ENCODE measurements at places on chromosomes 12 and 14.

DNA sequence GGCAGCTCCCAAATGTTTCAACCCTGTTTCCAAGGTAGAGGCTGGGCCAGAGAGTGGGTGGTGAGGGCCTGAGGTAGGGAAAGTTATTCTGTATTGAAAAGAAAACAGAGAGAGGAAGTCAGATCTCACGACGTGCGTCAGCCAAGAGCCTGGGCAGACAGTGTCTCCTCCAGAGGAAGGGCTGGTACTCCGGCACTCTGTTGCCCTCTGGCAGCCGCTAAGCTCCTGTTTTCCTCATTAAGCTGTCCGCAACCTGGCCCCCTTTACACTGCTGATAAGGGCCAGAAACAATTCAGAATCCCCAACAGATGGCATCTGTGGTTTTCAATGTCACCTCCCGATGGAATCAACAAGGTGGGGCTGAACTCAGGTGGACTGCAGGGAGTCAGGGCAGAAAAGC lies 26.0 kb upstream of the LTBP2 start:
- peak; percentile 48 for DNase-seq

DNA sequence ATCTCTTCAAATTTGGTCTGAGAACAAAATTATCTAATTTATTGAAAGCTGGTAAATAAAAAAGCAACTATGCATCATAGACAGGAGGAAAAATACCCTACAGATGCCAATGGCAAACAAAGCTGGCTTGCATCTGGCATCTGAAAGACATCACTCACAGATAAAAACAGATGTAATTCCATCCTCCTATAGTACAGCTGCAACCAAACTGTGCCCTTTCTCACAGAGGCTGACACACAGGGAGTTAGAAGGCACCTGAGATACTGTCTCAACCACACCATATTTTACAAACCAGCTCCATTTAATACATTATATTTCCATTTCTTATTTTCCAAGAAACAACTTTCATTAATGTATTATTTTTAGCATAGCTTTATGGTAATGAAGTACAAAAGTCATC lies 39.4 kb downstream of the DUSP16 start:
- DNase-seq = no peak

GRCh38 chr12:2292560-2292959 lies 239.8 kb downstream of the CACNA1C start:
- no peak for DNase-seq

DNA sequence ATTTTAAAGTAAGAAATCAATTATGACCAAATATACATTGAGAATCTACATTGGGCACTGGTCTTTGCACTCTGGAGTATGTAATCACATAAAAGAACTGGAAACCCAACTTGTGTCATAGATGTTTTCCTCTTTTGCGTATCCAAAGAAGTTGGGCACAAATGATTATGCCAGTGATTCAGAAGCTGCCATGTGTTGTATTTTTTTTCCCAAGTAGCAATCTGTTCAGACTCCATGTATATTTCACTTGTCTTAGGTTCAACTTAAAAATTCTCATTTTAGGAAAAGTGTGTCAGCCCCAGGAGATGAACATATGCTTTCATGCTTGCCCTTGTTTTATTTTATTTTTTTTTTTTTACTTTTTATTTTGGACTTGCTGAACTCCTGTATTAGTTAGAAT lies 441.5 kb downstream of the PDZRN4 start:
- no peak for DNase-seq

- DNase-seq = no peak
Observed at GRCh38 chr14:65993103-65993502, 493.1 kb upstream of the CCDC196 start.

- no peak for DNase-seq
Observed at GRCh38 chr14:84401631-84402030, 1128.3 kb upstream of the FLRT2 start.

GRCh38 chr12:121287267-121287954 lies 9.1 kb downstream of the CAMKK2 start:
- DNase-seq = no peak

DNA sequence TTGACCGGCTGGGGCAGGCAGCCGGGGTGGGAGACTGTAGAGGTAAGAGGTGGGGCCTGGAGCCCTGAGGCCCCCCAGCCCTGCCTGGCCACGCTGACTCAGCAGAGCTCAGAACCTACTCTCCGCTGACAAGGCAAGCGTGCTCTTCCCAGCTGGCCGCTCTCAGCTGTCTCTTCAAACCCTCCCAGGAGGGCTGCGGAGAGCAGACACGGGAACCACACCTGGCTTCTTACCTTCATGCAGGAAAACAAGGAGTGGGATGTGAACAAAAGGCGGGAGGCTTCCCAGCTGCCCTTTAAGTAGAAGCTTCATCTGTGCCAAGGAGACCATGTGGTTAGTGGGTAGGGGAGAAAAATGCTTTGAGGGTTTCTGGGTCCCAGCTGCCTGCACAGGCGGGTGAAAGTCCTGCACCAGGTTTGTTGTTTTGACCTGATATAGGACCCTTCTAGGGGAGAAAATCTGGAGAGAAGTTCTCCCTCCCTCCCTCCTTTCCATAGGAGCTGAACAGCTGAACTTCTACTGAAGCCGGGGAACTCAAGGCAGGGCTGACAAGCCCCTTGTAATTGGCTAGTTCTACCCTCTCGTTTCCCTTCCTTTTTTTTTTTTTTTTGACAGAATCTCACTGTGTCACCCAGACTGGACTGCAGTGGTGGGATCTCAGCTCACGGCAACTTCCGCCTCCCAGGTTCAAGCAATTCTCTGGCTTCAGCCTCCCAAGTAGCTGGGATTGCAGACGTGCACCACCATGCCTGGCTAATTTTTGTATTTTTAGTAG lies 12.8 kb upstream of the TESC start:
- peak; percentile 45 for DNase-seq

GRCh38 chr14:54891471-54892245 lies 11.0 kb downstream of the GCH1 start:
- no peak for DNase-seq

GRCh38 chr12:99436584-99436983 lies 211.0 kb upstream of the GARIN6 start:
- no peak for DNase-seq

DNA sequence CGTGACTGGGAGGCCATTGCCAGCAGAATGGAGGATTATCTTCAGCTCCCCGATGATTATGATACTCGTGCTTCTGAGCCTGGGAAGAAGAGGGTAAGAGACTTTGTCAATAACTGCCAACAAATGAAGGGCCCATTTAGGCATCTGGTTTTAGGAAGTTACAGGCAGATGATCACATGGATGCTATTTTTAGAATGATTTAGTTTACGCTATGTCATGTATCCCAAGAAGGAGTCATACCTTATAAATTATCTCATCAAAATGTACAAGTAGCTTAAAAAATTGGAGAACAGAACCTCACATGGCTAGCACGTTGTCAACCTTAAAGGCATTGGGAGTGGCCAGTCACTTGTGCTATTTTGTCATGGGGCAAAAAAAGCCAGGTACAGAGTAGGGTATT lies 46.7 kb downstream of the PROX2 start:
- no peak for DNase-seq

- DNase-seq = no peak
Observed at GRCh38 chr12:65916991-65917695, 92.9 kb downstream of the HMGA2 start.

- DNase-seq = no peak
Observed at GRCh38 chr12:78490861-78491260, 373.7 kb upstream of the SYT1 start.

DNA sequence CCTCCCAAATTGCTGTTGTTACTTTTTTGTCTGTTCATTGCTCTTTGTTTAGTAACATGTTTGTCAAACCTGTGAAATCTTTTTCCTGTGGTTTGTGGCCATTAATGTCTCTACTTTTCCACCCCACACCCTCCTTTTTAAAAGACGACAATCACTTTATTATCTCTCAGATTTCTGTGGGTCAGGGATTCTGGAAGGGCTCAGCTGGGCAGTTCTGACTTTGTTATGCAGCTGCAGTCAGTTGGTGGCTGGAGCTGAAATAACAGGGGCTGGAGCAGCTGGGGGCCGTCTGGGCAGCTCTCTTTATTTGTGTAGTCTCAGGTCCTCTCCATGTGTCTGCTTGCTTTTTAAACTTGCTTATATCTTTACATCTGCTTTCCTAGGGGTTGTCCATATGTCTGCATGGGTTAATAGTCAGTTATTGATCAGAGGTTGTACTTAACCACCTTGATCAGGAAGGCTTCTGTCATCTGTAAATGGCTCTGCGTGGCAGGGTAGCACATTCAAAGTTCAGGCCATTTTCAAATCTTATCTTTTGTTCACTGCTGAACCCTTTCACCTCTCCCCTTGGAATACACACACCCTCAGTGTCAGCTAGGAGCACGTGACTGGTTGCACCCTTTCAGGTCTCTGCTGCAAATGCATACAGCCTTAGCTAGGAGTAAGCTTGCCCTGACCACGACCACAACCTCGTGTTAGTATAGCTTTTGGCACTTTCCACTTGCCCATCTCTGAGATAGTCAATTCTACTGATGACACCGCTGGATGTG lies 27.9 kb downstream of the BORCS5 start:
- DNase-seq = no peak

GRCh38 chr12:9699898-9700605 lies 30.5 kb downstream of the CLEC2D start:
- DNase-seq = no peak

All from NCI-H1694 (cell line).